Left ventricle myocardium superior (tissue), 1 donor: ENCODE measurements at places on chromosomes 7 and 10.
A peak's percentile ranks its signal among the peaks of the same experiment; 100 is the strongest.

GRCh38 chr10:32446536-32447406 lies 831 bp downstream of the CCDC7 start:
- DNase-seq: no peak

- no peak for DNase-seq
These were observed 37.5 kb downstream of the CASD1 start for GRCh38 chr7:94547126-94547525.

DNA sequence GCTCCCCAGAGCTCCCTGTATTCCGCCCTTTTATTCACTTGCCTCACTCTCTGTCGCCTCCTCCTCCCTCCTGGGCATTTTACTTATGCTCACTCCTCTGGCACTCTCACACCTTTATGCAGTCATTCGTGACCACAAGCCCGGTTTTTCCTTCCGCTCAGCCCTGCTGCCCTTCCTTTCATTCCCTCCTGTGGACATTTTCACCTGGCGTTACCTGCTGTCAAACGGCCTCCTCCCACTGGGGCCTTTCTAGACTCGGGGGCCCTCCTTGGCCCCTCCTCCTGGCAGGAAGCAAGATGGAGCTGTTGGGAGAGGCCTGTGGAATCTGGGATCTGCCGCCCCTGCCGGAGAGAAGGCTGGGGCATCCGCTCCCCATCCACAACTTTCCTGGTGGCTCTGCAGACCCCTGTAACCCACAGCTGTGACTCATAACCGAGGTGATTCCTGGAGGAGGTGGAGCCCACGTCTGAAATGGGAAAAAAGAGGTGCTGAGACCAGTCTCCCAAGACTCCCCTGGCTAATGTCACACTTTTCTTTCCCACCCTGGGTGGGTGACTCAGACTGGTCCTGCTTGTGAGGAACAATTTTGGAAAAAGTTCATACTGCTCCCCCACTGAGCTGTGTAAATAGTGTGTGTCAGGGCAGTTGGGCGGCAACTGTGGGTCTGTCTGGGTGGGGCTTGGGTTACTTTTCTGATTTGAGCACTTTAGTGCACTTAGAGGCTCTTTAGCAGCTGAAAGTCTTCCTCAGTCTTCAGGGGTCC lies 1.2 kb downstream of the VCL start:
- peak; percentile 67 for DNase-seq

- no peak for DNase-seq
These were observed 18.5 kb downstream of the ELMO1 start for GRCh38 chr7:37430171-37430570.

- DNase-seq: no peak
These were observed 107.2 kb upstream of the LYZL2 start for GRCh38 chr10:30736685-30737232.
